Nasal cavity respiratory epithelium epithelial cell of viscerocranial mucosa (primary cell): ENCODE measurements at places on chromosomes 2 and 18. TPM values are rescaled to one million over a fixed set of nuclear protein-coding genes. Genes with fewer than 3 reads are reported as not detected.

Gene CIB4
- total RNA-seq = not detected in 2 replicates

Gene COL4A4
- under 0.01 and 0.43 TPM in 2 replicates for total RNA-seq

Gene ALKAL2
- not detected in 2 replicates for total RNA-seq

Gene PPM1B
- total RNA-seq = 30.6 and 32.8 TPM in 2 replicates

Gene LIMS4
- total RNA-seq = 1.1 TPM in 1 of 2 replicates, not detected in the other

Gene CYP26B1
- total RNA-seq = 1.0 and 2.8 TPM in 2 replicates

Gene CPS1
- 16.1 and 27.0 TPM in 2 replicates for total RNA-seq

Gene PLGLB1
- 0.34 and 1.4 TPM in 2 replicates for total RNA-seq

Gene SNORC
- 0.34 and 1.1 TPM in 2 replicates for total RNA-seq

Gene LCT
- total RNA-seq = 0.07 TPM in 1 of 2 replicates, not detected in the other

Gene MARCHF4
- total RNA-seq = under 0.01 TPM in 1 of 2 replicates, not detected in the other

Gene PCARE
- under 0.01 TPM in 1 of 2 replicates, not detected in the other for total RNA-seq

Gene RNF152
- total RNA-seq = 24.6 and 76.5 TPM in 2 replicates

Gene PARD6G
- 15.7 and 34.5 TPM in 2 replicates for total RNA-seq

Gene GNLY
- total RNA-seq = under 0.01 TPM in 1 of 2 replicates, not detected in the other
